ENCODE measurements at places on chromosomes 4 and X. TPM values are rescaled to one million over a fixed set of nuclear protein-coding genes. Genes with fewer than 3 reads are reported as not detected.

The RAB28 gene
- 10.6 TPM for total RNA-seq

The HSD17B13 gene
- 0.15 TPM for total RNA-seq

The DTHD1 gene
- not detected for total RNA-seq

The MTTP gene
- 0.15 TPM for total RNA-seq

The UGT2B10 gene
- not detected for total RNA-seq

The BEND2 gene
- not detected for total RNA-seq

The CT45A5 gene
- total RNA-seq, result not detected

The NUDT10 gene
- total RNA-seq, result 5.2 TPM

The TRIM75 gene
- not detected for total RNA-seq

The SPARCL1 gene
- total RNA-seq, result 1.2 TPM

The ETDB gene
- not detected for total RNA-seq

The XPNPEP2 gene
- 5.0 TPM for total RNA-seq

The RGN gene
- total RNA-seq, result 5.2 TPM

Measured in smooth muscle cell of trachea (primary cell).